NCI-H460 (cell line): ENCODE measurements at places on chromosomes 13 and 19.

DNA sequence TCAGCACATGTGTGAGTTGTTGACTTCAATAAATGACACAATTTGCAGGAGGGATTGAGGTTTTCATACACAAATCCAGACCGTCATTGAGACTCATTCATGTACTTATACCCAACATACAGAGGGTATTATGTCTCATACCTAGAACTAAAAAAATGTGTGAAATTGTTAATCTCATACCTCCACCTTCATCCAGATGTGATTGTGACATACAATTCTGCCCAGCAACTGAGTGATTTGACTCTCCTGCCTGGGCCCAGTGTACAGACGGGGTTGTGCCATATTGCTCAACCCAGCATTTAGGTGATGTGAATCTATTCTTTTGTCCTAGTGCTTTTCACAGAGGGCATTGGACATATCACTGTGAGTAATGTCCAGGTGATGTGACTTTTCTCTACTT, 12.6 kb upstream of the ZNF681 start:
- no peak for DNase-seq

- no peak for DNase-seq
Observed at GRCh38 chr19:18558202-18558555, 509 bp downstream of the KXD1 start.

- DNase-seq: no peak
Observed at GRCh38 chr13:53144826-53145225, 116.2 kb downstream of the OLFM4 start.

- no peak for DNase-seq
Observed at GRCh38 chr13:34176633-34177032, 358.7 kb downstream of the RFC3 start.

GRCh38 chr19:49497789-49498103, 1.5 kb downstream of the RPS11 start:
- no peak for DNase-seq

GRCh38 chr19:14114854-14115253, 2.7 kb downstream of the PRKACA start:
- no peak for DNase-seq

GRCh38 chr13:73967397-73968165, 166.6 kb downstream of the KLF12 start:
- no peak for DNase-seq

DNA sequence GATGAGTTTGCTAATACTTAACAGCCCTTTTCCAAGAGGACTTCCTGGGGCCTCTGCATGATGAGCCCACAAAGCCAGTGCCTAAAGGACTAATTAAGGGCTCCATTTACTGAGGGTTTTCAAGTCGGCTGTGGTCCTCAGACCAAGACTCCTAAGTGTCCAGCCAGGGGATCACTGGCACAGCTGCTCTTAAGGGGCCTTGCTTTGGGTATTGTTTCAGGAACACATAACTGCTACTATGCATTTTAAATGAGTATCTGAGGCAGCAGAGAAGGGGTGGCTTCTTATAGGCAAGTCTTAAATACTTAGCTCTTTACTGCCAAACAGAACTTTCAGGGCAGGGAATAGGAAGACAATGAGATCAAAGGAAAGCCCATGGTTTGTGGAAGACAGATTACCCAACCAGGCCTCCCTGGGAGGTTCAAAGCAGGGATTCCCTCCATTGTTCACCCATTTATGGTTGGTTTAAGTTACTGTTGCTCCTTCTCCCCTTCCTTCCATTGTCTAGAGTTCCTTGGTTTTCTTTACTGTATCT, 61.9 kb downstream of the TNFRSF19 start:
- DNase-seq: no peak

GRCh38 chr19:33063753-33064457, 783 bp downstream of the RHPN2 start:
- no peak for DNase-seq

DNA sequence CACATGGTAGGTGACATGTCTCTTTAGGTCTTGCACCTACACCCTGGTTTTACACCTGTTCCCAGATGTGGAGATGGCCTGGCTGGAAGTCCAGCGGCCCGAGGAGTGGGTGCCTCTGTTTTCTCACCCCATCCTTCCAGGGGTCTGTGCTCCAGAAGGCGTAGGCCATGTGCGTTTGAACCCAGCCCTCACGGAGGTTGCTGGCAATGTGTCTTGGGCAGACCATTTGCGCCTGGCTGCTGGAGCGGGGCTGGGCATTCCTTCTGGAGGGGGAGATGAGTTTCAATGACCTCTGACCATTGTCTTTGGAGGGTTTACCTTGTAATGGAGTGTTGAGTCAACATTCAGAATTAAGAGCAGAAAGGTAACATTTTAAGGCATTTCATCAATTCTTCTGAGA, 54.8 kb upstream of the ZNF536 start:
- DNase-seq: no peak

DNA sequence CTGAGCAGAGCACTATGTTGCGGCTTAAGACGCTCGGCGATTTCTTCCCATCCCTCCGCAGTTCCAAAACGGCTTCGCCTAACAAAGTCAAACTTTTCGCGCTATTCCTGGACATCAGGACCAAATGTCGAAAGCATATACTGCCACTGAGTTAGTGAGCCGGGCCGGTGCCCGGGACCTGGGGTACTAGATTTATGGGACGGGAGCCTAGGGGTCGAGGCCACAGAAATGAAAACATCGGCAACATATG, 699 bp downstream of the RCBTB2 start:
- no peak for DNase-seq

DNA sequence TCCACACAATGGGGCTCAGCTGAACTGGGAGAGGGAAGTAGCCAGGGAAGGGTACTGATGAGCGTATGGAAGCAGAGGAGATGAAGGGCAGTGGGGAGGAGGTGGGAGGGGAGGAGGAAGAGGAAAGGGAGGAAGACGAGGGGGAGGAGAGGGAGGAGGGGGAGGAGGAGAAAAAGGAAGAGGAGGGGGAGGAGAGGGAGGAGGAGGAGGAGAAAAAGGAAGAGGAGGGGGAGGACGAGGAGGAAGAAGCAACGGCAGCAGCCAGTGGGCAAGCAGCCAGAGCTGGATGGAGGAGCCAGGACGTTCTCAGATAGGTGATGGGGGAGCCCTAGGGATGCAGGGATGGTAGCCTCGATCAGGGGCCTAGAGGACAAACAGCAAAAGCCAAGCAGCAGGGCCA, 5.6 kb downstream of the CERS4 start:
- no peak for DNase-seq

GRCh38 chr19:29666578-29667386, 1.5 kb downstream of the PLEKHF1 start:
- DNase-seq: no peak

DNA sequence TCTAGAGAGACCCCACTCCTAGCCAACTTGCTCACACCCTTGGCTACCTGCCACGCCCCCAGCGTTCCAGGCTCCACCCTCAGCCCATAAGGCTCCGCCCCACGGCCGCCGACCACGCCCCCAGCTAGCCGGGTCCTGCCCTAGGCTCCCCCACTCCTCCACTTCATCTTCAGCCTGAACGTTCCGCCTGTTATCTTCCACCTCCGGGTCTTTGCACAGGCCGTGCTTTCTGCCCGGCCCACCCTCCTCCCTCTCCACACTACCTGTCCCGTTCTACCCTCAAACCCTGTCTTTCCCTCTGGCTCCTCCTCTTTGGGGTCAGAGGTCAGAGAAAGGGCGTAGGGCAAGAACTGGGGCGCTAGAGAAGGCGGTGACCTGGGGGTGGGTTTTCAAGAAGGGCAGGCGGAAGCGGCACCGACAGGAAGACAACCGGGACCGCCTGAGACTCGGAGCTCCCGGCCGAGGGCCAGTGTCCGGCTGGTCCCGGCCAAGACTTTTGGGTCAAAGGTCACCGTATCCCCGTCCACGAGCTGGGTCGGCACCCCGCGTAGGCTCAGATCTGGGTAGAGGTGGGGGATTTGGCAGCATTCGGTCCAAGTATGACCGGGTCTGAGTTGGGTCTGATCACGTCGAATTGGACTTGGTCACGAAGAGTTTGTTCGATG, 2.2 kb downstream of the PDE4C start:
- DNase-seq: no peak

DNA sequence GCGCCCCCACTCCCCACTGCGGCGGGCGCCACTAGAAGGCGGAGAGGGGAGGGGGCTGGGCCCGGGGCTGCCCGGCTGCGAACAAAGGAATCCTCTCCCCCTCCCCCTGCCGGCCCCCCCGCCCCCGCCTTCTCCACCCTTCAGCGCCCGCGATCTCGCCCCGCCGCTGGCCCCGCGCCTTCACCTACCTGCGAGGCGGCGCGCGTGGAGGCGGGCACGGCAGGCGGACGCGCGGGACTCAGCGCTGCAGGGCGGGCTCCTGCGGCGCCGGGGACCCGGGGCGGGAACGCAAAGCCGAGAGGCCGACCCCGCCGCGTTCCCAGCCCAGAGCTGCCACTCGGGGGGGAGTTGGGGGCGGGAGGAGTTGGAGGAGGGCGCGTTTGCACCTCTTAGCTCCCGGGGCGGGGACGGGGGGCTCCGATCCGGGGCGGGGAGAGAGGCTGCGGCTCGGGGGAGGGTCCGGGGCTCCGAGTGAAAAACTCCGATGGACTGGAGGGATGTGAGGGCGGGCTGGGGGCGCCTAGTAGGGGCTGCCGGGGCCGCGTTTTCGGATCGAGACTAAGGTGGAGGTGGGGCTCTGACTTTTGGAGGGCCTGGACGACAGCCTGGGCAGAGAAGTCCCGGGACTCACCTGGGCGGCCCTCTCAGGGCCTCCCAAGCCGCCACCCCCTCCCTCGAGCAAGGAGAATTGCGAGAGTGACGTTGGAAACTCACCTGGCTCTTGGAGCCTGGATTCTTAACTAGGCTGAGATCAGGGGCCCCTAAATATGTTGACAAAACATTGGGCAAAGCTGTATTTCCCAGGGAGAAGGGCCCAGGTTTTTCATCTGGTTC, at the start of gene FBN3:
FBN3 (minus strand) TSS at position 332 of the 834 bp plus-strand sequence. CDS start 2,112 bp downstream, outside the sequence.
- no peak for DNase-seq

GRCh38 chr19:44677019-44677811, 5.9 kb downstream of the CEACAM19 start:
- peak; percentile 52 for DNase-seq

- DNase-seq: no peak
Observed at GRCh38 chr19:47603706-47604565, 5.0 kb upstream of the BICRA start.

- no peak for DNase-seq
Observed at GRCh38 chr19:43633520-43633919, 6.1 kb downstream of the CADM4 start.

DNA sequence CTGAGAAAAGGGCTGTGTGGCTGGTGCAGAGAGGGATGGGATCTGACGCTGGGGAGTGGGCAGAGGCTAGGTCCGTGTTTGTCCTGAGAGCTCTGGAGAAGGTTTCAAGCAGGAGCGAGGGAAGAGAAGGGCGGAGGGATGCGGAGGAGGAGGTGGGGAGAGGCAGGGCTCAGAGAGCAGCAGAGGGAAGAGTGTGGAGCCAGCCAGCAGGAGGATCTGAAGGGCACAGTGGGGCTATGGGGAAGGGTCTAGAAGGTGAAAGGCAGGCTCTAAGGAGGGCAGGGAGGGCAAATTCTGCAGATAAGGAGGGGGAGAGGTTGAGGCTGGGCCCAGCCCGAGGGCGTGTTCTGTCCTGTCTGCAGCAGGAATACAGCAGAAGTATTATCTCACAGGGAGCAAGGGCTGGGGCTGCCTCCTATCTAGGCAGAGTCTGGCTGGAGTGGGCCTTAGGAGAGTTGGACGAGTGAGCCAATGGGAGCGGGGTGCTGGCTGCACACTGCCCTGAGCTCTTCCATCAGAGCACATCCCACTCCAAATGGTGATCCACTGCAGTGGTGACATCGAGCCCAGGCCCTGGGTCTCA, 6.1 kb downstream of the AP2A1 start:
- DNase-seq: no peak
